ENCODE measurements at places on chromosomes 4 and X.

DNA sequence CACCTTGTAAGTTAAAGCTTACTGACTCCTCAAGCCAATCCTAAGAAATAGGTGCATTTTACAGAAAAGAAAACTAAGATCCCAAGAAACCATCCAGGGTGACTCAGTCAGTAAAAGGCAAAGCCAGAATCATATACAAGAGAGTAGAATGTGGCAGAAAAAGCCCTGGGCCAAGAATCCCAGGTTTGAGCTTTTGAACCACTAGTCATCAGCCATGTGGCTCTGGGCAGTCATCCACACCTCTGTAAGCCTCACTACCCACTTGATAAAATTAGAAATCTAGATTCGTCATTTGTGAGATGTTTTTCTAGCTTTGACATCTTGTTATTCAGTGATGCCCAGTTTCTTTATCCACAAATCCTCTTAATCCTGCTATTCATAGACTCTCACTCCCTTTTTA lies 122.2 kb upstream of the PDE5A start:
- DNase-seq, result no peak
- no peaks in the 10 kb centered on the region for H3K36me3 ChIP-seq
- H3K4me1 ChIP-seq, result no peaks in the 10 kb centered on the region

DNA sequence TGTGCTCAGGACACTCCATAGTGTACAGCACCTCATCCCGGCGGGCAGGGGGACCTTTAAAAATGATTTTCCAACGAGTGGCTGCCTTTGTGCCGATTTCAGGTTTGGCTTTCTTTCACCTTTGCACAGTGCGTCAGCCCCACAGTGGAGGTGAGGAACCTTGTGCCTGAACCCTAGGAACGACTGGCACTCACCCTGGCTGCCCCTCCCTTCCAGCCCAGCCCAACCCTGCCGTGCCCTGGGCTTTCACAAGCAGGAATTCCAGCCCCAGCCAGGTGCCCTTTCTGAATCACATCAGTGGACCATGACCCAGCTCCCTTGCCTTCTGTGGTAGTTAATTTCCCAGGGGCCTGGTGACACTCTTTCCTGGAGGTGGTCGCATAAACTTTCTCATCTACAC lies 1.3 kb downstream of the TMEM164 start:
- DNase-seq, result no peak
- no peaks in the 10 kb centered on the region for H3K4me1 ChIP-seq
- H3K27ac ChIP-seq, result no peak overlapping the region

- no peak for DNase-seq
- H3K4me3 ChIP-seq, result no peak overlapping the region
- H3K27ac ChIP-seq, result no peak overlapping the region
- no peaks in the 10 kb centered on the region for H3K4me1 ChIP-seq
Observed at GRCh38 chr4:11341337-11342043, 87.2 kb downstream of the HS3ST1 start.

- H3K27ac ChIP-seq, result no peak overlapping the region
- H3K27me3 ChIP-seq, result no peaks in the 10 kb centered on the region
- no peaks in the 10 kb centered on the region for H3K36me3 ChIP-seq
- DNase-seq, result no peak
- H3K4me3 ChIP-seq, result no peak overlapping the region
- no peaks in the 10 kb centered on the region for H3K4me1 ChIP-seq
Observed at GRCh38 chr4:114481856-114482255, 116.8 kb upstream of the UGT8 start.

Measured in breast epithelium (tissue), 4 donors.